ENCODE measurements at places on chromosomes 2 and 18.

DNA sequence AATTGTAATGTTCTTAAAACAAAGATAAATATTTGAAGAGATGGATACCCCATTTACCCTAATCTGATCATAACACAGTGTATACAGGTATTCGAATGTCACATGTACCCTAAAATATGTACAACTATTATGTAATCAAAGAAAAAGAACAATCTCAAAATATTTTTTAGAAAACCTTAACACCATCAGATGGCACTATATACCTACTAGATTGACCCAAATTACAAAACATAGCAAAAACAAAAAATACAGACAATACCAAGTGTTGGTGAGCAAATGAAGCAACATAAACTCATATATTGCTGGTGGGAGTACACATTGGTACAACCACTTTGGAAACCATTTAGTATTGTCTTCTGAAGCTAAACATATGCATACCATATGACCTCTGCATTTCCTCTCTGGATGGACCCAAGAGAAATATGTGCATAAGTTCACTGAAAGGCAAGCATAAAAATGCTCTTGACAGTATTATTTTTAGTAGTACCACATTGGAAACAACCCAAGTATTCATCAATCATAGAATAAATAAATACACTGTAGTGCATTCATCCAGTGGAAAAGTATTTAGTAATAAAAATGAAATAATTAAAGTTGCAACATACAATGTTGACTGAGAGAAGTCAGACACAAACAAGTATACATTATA is 55.8 kb downstream of the GDF7 start:
- no peak for DNase-seq

DNA sequence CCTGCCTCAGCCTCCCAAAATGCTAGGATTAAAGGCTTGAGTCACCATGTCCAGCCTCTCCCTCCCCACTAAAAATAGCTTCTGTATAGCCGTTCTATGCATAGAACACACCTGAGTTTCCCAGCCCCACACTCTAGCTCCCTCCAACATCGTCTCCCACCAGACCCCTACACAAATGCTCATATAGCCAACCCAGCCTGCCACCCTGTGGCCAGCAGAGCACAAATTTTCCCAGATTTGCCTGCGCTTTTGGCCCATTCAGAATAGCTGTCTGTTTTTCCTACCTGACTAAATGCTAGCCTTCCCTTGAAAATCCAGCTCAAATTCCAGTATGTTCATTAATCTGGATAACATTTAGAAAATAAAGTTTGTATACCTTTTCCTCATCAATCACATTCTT is 22.8 kb downstream of the TRABD2A start:
- peak; percentile 58 for DNase-seq

GRCh38 chr18:5969989-5970403 is 74.7 kb upstream of the TMEM200C start:
- DNase-seq: no peak

- no peak for DNase-seq
Observed at GRCh38 chr2:42769583-42770287, 5.8 kb upstream of the OXER1 start.

DNA sequence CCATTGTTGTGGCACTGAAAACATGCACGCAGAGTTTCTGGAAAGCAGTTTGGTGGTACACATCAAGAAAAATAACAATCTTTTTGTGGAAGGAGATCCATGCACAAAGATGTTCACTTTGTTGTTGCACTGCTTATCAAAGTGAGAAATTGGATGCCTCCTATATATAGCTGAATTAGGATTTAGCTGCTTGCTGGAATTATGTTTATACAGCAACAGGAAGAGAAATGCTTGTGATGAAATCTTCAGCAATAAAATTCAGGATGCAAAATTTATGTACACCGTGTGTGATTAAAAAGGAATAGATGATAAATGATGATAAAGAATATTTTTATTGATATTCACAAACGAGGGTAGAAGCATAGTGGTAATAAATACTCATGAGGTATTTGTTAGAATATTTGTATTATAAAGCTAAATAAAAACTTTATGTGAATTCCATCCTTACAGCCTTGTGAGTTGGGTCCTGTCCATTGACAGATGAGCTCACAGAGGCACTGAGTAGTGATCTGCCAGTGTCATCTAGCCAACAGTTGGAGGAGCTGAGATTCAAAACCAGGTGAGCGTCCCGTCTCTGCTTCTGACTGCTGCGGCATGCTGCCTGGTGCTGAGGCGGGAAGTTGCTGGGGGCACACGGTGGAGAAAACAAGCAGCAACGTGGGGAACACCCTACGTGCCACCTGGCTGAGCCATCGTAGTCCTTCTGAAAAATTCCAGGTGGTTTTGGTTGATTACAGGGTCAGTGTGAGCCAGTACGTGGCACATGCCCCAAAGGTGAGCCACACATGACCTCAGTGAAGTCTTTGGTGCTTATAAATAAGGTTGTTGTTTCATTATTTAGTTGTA is 80.2 kb downstream of the ASAP2 start:
- no peak for DNase-seq

DNA sequence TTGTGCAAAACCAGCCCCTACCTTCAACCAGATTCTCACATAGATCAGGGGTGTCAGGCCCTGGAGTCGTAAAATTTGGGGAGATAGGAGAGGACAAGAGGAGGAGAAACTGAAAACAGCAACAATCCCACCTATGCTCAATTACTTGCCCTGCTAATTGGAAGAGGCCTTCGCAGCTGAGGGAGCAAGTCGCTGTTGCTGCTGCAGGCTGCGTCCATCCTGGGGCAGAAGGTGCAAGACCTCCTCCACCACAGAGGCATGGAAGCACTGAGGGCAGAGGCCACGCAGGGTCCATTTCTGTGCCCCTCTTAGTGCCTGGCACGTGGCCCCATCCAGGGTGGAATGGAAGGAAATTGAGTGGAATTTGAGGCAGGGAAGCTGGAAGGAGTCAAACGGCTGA is 36.5 kb downstream of the CNGA3 start:
- DNase-seq: no peak

DNA sequence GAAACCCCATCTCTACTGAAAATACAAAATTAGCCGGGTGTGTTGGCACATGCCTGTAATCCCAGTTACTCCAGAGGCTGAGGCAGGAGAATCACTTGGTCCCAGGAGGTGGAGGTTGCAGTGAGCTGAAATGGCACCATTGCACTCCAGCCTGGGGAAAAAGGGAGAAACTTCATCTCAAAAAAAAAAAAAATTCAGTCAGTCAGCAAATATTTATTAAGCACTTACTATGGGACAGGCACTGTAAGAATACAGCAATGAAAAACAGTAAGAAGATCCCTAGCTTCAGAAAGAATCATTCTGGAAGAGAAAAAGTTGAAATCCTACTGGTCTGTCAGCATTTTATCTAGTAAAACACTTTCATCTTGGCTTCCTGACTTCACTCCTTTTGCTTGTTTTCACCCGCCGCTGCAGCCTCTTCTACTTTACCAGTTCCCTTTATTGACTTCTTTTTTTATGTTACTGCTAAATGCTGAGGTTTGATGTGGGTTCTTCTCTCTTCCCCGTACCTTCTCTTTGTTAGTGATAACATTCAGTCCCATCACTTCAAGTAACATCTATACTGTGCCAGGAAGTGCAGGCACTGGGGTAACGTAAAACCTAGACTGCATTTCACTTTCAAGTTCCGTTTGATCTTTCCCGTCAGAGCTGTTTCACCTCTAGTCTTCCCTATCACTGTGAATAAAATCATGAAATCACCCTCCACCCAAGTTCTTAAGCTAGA is 10.8 kb upstream of the TAF4B start:
- no peak for DNase-seq

GRCh38 chr2:74497777-74498499 is 1.5 kb downstream of the LBX2 start:
- peak; percentile 71 for DNase-seq

GRCh38 chr2:28389399-28390240 is 3.0 kb upstream of the FOSL2 start:
- DNase-seq: no peak

- no peak for DNase-seq
Observed at GRCh38 chr2:101830146-101830545, 132.6 kb downstream of the MAP4K4 start.

DNA sequence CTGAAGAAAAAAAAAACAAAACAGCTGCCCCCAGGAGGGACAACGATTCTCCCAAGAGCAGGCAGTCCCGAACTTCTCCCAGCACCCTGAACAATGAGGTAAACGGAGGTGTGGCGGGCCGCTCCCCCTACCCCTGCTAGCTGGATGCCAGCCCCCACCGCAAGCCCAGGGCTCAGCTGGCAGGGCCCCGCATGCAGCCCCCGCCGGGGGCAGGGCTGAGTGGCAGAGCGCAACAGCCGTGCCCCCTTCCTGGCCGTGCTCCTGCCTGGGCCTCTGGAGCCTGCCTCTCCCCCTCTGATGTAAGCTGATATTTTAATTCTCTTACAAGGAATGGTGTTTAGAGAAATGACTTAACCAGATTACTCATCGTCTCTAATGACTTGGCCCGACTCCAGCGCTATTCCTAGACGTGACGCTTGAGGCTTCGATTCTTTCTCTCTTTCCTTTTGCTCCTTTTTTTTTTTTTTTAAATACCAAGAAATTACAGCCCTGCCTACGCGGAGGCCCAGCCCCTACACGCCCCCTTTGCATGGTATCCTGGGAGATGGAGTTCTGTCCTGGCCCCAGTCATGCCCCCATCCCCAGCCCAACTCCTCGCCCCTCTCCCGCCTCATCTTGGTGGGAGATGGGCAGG is 4.6 kb upstream of the ARID5A start:
- DNase-seq: peak; percentile 68

- no peak for DNase-seq
Observed at GRCh38 chr2:149860276-149860921, 272.8 kb upstream of the MMADHC start.

DNA sequence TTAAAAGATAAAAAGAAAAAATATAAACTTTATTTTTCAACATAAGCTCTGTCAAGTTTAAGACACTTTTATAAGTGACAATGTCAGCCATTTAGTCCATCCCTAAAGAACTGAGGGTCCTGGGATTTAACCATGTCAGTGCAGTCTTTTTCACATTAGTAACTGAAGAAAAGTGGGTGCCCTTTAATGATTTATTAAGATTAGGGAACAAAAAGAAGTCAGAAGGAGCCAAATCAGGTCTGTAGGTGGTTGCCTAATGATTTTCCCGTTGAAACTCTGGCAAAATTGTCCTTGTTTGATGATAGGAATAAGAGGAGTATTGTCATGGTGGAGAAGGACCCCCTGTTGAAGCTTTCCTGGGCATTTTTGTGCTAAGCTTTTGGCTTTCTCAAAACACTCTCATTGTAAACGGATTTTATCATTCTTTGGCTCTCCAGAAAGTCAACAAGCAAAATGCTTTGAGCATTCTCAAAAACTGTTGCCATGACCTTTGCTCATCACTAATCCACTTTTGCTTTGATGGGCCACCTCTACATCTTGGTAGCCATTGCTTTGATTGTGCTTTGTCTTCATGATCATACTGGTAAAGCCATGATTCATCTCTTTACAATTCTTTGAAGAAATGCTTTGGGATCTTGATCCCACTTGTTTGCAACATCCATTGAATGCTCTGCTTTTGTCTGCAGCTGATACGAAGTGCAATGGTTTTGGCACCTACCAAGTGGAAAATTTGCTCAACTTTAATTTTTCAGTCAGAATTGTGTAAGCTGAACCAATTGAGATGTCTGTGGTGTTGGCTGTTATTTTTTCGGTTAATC is 22.0 kb downstream of the TSPYL6 start:
- DNase-seq: no peak

GRCh38 chr2:38097988-38098385 is 22.0 kb upstream of the CYP1B1 start:
- no peak for DNase-seq

DNA sequence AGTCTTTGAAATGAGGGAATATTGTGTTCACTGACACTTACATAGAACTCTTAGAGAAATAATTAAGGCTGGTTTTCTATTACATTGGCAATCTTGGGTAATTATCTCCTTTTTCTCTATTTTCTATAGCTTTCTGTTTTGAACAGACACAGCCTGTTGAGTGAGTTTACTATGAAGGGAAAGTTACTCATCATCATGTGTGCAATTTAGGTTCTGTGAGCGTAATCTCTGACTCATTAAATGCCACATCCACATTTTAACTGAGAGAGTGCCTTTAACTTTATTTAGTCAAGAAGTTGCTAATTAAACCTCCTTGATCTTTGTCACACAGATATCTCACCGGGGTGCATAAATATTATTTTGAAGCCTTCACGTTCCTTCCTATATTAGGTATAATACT is 174.0 kb upstream of the SLC8A1 start:
- DNase-seq: no peak

DNA sequence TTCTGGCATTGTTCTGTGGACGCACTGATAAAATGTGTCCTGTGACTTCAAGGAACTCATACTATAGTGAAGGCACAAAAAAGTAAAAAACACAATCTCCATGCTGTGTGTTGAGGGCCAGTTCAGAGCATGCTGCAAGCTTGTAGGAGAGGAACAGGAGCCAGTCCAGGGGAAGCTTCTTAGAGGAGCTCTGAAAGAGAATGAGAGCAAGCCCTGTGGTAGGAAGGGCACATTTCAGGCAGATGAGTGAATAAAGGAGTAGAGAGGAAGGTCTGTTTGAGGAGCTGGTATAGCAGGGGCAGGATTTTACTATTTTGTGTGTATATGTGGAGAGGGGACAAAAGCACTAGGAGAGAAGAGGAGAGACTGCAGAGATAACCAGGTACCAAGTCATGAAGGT is 478.3 kb downstream of the ZEB2 start:
- DNase-seq: no peak

DNA sequence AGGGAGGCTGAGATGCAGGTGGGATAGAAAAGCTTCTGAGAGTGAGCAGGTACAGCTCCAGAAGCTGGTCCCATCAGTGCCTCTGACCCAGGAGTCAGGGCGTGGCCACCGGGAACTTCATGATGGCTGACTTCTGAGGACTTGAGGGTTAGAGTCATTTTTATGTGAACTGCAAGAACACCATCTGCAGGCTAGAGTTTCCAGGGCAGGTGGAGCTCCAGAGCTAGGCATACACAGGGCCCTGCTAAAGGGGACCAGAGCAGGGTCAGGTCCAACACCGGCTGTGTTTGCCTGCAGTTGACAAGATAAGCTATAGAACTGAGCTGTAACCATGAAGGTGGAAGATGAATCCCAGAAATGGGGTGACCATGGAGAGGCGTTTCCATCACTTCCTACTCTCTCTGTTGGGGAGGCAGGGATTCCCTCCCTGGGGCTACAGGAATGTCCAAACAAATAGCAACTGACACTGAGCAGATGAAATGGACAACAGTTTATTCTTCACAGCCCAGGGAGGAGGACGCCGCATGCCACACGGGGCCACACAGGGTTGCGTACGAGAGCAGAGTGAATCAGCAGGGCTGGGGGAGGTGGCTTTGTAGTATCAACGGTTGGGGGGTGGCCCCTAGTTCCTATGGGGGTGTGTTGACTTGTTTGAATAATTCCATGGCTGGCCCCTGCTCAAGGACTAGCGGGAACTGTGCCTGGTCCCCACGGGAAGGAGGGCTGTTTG is 77.6 kb upstream of the ZNF516 start:
- no peak for DNase-seq

GRCh38 chr18:1488957-1489356 is 584.3 kb downstream of the ADCYAP1 start:
- no peak for DNase-seq

DNA sequence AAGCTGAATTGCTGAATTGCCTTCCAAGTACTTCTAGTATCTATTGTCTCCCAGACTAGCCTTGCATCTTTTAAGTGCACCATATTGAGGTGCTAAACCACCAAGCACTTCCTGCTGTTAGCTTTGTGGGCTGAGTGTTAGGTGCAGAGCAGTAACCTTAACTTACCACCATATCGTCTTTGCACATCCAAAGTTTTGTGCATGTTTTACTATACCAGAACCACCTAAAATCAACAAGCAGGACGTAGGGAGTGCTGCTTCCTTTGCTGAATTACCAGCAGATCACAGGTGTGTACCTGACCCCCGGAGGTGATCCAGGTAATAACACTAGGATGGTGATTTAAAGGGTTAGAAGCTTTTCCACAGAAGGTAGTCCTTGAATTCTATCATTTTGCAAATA is 359.9 kb upstream of the HNRNPA3 start:
- DNase-seq: peak; percentile 13

Measured in WTC11 (cell line).